ENCODE measurements at places on chromosomes 6 and 20. TPM values are rescaled to one million over a fixed set of nuclear protein-coding genes. Genes with fewer than 3 reads are reported as not detected.

The LINC00237 gene
- 0.45 TPM for polyA plus RNA-seq

The OXT gene
- polyA plus RNA-seq = 0.68 TPM

DNA sequence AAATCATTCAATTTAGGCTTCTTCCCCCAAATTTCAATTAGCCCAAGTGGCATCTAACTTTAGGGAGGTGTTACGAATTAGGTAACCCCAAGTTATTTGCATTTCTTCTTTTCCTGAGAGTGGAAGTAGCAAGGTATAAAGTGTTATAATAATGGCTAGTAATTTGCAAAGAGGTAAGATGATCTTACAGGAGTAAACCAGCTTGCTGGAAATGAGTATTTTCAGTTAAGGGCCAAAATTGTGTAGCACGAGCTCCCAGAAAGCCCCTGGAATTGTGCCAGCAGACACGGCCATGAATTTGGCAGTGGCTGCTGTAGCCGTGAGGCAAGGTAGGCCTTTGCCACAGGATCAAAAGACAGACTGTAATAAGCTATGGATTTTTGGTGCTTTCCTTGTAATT lies 38.0 kb downstream of the CITED2 start:
- peak; percentile 45 for DNase-seq

DNA sequence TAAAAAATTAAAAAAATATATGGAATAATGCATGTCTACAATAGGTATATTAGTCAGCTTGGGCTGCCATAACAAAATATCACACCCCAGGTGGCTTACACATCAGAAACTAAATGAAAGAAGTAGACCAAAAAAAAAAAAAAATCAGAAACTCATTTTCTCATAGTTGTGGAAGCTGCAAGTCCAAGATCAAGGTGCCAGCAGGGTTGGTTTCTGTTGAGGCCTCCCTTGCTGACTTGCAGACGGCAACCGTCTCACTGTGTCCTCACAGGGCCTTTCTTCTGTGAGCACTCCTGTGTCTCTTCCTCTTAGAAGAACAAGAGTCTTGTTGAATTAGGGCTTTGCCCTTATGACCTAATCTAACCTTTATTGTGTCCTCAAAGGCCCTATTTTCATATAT lies 11.4 kb upstream of the GDAP1L1 start:
- no peak for DNase-seq

DNA sequence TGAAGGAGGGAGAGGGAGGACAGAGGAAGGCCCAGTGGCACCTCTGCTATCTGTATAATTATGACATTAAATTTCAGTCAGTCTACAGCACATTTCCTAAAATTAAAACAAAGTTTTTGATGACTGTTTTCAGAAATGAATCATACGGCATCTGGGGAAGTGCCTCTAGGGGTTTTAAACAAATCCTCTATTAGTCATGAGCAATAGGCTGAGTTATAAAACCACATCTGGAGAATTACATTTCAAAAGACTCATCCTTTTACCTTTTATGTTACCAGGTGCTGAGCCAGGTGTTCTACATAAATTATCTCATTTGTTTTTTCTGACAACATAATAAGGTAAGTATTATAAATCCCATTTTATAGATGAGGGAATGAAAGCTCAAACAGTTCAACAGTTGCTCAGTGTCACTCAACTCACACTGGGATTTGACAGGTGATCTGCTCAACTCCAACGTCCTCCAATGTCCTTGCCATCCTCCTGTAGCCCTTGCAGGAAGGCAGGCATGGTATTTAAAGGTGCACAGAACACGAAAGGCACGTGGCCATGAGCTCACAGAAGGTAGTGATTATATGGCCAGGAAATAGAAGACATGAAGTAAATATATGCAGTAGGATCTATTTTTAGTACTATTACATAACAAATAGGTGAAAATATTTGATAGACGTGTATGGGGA lies 184.2 kb upstream of the MAN1A1 start:
- DNase-seq = peak; percentile 16
